Femur (tissue), 1 donor: ENCODE measurements at places on chromosomes 4 and X.

DNA sequence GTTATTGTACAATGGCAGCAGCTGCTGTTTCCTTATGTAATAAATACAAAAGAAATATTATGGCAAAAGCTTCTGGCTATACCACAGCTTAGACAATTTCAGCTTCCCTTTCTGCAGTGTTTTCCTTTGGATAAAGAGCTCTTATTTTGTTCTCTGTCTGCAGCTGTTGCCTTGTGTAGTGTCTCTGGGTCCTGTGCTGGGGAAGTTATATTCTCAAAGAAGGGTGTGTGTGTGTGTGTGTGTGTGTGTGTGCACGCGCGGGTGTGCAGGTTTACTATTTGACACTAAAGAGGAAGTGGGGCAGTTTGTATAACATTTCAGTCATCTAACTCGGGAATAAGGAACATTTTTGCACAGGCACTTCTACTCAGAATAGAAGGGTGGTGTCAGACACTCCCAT lies 83.6 kb downstream of the REPS2 start:
- no peak for DNase-seq

DNA sequence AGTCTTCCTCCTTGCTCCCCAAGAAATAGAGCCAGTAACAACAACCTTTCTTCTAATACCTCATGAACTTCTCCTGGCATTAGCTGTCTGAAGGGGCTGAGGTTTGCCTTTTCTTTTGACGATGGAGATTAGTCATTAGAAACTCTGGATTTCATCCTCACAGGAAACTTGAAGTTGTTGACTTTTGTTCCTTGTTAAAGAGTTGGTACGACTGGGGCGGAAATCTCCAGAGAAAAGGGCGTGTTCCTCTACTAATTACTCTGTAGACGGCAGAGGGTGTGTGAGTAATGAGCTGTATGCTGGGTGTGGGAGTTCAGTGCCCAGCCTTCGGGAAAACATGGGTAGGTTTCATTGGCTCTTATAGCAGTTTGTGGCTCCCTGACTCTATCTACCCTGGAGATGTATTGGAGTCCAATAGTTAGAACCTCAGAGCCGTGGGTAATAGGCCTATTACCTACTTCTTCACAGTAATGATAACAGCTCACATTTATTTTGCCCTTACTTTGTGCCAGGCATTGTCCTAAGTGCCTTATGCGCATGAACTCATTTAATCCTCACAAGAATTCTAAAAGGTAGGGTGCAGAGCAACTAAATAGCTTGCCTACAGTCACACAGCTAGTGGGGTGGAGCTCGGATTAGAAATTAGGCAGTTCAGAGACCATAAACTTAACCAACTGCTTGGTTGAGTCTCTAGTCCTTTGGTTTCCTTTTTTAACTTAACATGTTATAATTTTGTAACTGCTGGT lies 23.4 kb downstream of the TMEM164 start:
- DNase-seq, result no peak

- DNase-seq, result no peak
These were observed 17.0 kb upstream of the CXCL3 start for GRCh38 chr4:74055498-74055897.

DNA sequence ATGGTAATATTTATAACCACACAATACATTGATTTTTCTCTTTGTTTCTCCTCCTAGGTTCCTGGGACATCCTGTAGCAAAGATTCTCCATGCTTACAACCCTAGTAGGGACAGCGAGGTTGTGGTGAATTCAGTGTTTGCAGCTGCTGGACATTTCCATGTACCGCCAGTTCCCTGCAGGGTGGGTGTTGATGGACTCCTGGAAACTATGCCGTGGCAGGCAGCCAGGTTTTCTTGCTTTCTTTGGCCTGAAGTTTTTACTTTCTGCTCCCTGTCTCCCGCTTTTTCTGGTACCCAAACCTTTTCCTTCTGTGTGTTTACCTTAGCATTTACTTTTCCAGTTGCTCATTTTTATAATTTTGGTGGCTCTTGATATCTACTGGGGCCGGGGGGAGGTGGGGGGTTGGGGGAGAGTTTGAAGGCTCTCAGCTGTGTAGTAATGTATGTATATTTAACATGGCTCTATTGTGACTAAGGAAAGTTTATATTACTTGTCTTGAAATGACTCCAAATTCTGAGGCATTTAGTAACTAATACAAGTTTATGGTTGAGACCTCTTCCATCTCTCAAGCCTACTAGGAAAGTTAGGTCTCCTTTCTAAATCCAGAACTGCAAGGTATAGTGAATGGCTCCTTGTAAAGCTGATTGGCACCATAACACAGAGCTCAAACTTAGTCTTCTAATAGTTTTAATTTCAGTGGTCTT lies 89.7 kb downstream of the TMEM131L start:
- DNase-seq, result peak; percentile 91

GRCh38 chrX:150486011-150486410 lies 82.4 kb upstream of the MTM1 start:
- DNase-seq, result no peak

GRCh38 chrX:107565931-107566603 lies 62.2 kb upstream of the PRPS1 start:
- DNase-seq, result peak; percentile 24

GRCh38 chr4:108454227-108454626 lies 166.1 kb upstream of the RPL34 start:
- DNase-seq, result no peak

DNA sequence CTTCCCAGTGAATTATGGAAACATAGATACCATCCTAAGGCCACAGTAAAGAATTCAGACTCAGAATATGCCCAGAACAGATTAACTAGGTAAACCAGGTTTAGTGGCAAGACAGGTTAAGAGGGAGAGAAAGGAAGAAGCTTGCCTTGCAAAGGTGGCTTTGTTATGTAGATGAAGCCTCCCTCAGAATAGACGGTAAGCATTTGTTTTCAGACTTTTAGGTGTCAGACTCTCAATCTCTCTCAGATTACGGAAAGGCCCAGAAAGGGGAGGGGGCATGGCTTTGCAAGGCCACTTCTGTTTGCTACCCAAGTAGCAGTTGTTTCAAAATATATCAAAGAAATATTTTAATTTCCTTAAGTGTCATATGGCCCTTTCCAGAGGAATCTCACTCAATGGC lies 457.1 kb upstream of the BOD1L1 start:
- DNase-seq, result no peak

DNA sequence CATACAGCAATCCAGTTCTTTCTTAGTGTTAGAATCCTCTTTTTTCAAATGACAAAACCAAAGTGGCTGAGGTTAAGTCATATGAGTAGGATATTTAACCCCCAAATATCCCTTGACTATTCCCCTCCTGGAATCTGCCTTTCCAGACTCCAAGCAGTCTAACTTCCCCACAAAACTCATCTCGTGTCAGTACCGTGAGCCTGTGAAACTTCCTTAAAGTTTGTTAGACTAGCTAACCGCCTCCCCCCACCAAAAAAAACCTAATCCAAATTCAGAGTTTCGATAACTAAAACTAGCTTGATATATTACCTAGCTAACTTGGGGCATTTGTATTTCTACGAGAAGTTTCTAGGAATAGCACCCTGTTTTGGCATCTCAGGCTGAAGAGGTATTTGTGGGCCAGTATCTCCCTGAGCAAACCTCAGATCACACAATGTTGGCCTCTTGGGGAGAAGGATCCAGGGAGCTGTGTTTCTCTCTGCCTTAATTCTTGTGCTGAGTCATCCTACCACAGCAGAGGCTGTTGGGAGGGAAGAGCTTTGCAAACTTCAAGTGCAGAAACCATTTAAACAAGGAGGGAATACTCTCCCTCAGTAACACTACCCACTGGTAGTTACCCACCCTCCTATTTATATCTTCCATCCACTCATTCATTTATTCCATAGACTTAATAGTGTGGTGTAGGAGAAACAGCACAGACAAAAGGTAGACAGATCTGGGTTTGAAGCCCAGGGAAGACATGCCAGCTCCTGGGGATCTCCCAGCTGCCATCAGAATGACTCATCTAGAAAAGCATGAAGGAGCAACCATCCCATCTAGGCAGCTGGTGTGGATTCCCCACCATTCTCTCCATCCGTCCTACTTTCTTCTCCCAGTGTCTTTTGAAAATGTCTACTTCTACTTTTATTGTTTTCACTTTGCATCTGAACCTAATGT lies 39.3 kb upstream of the TXK start:
- DNase-seq, result no peak

DNA sequence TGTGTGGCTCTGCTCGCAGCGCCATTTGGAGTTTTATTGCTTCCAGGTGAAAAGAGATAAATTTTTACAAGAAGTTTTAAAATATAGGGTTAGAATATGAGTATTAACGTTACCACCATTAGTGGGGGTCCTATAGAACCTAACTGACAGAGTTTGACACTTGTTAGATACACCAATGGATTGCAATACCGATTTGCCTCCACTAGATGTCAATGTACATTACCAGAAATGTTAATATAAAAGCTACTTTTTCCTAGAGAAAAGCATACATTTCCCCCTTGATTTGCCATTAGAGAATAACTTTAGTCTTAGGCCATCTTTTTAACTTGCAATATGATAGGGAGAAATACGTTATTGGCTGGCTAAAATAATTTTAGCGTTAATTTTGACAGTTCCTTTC lies 108.4 kb downstream of the LINC00632 start:
- no peak for DNase-seq

DNA sequence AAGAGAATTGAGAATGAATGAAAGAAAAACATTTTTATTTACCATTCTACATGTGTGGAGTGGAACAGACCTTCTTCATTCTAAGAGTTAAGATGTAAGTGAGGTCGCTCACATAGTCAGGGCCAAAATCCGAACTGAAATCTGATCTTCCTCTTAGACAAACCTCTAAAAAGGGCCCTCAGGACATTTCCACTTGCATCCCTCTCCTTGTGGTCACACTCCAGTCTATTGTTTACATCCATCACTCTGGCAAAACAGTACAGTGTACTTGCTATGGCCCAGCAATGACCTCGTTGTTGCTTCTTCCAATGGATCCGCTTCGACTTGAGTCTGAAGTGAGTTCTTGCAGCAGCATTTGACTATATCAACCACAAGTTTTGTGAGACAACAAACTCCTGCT lies 54.2 kb downstream of the MOSPD2 start:
- DNase-seq, result no peak

DNA sequence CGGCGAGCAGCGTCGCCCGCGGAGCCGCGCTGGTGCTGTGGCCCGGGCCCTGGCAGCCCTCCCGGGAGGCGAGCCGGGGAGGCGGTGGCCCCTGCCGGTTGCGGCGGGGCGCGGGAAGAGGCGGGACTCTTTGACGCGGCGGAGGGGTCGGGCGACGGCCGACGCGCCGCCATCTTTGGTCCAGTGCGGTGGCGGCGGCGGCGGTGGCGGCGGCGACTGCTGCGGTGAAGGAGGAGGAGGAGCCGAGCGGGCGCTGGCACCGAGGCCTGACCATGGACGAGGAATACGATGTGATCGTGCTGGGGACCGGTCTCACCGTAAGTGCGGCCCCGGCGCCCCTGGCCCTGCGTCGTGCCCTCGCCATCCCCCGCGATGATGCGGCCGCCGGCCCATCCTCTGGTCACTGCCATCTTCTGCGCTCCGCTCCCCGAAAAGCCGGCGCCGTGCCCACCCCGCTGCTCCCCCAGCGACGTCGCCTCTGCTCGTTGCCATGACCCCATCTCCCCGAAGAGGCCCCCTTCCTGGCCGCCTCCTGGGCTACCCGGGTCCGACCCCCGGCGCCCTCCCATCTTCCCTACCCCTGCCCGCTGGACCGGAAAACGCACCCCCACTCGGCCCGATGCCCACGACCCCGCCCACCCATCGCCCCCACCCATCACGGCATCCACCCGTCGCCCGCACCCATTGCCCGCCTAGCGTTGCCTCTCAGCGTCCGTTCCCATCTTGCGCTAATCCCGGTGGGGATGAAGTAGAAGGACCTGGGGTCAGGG lies at the start of gene GDI1:
GDI1 (plus strand) TSS at position 172 of the 770 bp plus-strand sequence; CDS start at position 273, 101 bp downstream.
- peak; percentile 54 for DNase-seq

GRCh38 chrX:150692296-150692695 lies 900 bp upstream of the MTMR1 start:
- DNase-seq, result no peak

DNA sequence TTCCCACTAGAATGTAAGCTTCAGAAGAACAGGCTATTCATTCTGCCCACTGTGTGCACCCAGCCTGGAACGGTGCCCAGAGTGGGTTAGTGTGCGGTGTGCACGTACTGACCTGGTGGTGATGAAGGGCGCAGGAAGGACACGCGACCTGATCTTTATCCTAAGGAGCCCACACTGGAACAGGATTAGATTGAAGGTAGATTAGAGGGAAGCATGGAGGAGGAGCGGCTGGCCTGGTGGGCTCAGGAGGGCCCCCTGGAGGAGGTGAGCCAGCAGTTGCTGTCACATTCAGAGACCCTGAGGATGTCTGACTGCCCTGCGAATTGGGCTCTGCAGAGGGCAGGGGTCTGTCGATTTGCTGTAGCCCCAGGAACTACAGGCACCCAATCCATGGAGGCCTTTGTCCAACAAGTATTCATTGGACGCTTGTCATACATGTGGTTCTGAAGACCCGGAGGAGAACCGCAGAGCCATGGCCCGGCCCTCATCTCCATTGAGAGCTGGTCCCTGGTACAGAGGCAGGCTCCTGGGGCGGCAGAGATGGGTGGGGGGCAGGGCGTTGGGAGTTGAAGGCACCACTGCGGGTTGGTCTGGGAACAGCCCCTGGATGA lies 73.2 kb downstream of the HTRA3 start:
- peak; percentile 15 for DNase-seq

DNA sequence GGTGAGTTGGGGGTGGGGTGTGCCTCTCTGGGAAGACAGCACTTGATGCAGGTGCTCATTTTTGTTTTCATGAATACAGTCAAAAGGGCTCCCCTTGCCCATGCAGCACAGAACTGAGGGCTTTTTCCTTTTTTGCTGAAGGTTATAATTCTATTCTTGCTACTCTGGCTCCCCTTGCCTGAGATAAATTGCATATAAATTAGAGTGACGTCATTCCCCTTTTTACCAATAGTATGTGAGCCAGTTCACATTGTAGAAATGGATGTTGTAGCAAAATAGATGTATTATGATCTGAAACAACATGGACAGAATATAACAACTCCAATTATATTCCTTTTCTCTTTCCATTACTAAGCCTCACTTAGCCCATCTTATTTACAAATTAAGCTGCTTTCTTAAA lies 28.4 kb downstream of the CXorf58 start:
- no peak for DNase-seq

- peak; percentile 19 for DNase-seq
These were observed 694 bp downstream of the OCRL start for GRCh38 chrX:129540722-129541184.

DNA sequence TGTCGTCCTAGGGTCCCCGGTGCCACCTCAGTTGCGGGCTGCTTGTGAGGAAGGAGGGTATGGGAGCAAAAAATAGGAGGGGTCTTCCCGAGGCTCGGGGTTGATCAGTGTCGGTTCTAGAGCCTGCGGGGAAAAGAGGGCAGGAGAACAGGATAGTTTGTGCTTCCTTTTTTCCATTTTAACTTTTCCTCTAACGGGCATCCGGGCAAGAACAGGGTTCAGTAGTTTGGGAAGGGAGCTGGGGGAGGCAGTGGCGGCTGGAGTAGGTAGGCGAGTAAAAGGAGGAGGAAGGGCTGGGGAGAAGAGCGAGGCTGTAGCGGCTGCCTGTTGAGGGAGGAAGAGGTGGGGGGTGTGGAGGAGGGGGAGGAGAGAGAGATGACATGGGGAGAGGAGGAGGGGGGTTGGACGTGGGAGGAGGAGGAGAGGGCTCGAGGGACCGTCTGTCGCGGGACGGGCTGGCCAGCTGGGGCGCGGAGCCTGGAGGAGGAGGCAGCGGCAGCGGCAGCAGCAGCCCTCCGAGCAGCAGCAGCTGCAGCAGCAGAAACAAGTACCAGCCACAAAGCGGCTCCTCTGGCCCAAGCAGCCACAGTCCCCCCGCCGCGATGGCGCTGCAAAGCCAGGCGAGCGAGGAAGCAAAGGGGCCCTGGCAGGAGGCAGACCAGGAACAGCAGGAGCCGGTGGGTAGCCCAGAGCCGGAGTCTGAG lies at the start of gene SLC16A2:
SLC16A2 (plus strand) TSS at position 458 of the 704 bp plus-strand sequence; CDS start at position 603, 145 bp downstream.
- peak; percentile 86 for DNase-seq
